ENCODE measurements at places on chromosomes 6 and 20. TPM values are rescaled to one million over a fixed set of nuclear protein-coding genes. Genes with fewer than 3 reads are reported as not detected.

Gene PNLDC1
- not detected for total RNA-seq

Gene PEX7
- total RNA-seq = 11.6 TPM

DNA sequence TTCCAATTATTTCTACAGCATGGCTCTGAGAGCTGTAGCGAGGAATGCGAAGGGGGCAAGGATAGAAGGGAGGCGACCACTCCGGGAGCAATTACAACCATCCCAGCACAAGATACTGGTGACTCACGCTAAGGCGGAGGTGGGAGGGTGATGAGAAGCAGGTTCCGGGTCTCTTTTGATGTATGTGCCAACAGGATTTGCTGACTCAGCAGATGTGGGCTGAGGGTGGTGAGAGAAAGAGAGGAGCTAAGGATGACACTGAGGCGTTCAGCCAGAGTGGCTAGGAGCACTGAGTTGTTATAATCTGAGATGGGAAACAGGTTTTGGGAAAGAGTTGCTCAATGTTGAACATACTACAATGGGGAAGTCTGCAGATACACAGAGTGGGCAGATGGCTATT lies 9.3 kb upstream of the TXNDC5 start:
- peak; percentile 56 for DNase-seq

DNA sequence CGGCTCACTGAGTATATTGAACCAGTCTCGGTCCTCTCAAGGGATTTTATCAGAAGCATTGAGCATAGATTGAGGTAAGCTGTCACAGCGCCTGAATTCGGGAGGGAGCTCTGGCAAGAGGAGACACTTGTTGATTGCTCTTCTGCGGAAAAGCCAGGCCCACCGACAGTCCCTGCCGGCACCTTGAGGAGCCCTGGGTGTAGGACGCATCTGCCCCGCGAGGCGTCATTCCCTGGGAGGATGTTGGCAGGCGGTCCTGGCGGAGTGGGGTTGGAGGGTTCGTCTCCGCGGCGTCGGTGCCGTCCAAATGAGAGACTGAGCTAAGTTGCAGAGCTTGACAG lies 843 bp downstream of the FBXO9 start:
- DNase-seq = peak; percentile 11

GRCh38 chr6:36068012-36068392 lies 40.4 kb downstream of the MAPK14 start:
- no peak for DNase-seq

DNA sequence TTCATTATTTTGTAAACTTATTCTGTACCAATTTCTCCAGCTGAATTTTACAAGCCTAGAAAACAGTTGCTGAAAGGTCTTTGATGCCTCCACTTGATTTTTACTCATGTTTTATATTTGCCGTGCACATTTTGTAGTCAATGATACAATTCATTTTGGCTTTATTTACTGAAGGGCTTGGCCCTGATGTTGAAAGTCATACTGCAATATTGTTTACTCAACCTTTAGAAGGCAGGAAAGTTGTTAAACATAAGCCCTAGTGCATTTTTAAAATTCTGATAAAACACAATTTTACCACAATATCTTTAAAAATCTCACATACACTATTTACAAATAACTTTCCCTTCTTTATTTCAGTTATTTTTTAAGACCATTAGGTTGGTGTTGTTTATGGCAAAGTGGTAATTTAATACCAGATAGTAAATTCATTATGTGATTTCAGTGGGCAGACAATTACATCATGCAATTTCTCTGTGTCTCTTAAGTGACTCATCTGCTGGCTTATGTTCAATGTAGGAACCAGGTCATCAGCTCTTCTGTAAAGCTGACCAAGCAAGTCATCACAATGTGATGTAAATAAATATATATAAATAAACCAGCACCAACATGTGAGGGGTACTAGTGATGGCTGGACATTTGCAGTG lies 121.1 kb upstream of the SLC35B3 start:
- peak; percentile 46 for DNase-seq

DNA sequence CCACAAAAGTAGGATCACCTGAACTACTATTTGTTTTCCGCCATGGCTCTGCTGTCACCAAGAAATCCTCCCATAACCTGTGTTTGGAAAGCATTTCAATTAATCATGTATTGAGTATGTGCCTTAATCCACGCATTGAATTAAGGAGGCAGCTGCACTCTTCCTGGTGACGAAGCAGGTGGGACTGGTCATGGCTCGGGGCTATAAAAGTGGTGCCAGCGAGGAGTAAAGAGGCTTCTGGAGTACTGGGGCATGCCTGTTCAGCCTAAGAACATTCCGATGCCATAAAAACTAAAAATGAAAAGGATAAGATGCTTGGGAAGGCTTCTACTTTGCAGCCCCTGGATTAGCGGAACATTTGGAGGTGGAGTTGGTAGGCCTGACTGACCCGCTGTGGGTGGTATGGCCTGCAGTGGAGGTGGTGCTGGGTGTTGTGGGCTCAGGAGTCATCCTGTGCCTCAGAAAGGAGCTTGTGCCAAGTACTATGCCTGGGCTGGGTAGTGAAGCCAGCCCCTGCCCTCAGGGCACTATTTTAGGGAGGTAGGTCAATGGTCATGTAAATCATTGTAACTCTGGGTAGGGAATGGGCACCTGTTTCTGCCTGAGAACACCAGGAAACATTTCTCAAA lies 110.5 kb downstream of the B3GAT2 start:
- no peak for DNase-seq
